Inflammatory macrophage treated with lipopolysaccharide for 4 hours (primary cell): ENCODE measurements at places on chromosomes 1 and 21.
A peak's percentile ranks its signal among the peaks of the same experiment; 100 is the strongest.

DNA sequence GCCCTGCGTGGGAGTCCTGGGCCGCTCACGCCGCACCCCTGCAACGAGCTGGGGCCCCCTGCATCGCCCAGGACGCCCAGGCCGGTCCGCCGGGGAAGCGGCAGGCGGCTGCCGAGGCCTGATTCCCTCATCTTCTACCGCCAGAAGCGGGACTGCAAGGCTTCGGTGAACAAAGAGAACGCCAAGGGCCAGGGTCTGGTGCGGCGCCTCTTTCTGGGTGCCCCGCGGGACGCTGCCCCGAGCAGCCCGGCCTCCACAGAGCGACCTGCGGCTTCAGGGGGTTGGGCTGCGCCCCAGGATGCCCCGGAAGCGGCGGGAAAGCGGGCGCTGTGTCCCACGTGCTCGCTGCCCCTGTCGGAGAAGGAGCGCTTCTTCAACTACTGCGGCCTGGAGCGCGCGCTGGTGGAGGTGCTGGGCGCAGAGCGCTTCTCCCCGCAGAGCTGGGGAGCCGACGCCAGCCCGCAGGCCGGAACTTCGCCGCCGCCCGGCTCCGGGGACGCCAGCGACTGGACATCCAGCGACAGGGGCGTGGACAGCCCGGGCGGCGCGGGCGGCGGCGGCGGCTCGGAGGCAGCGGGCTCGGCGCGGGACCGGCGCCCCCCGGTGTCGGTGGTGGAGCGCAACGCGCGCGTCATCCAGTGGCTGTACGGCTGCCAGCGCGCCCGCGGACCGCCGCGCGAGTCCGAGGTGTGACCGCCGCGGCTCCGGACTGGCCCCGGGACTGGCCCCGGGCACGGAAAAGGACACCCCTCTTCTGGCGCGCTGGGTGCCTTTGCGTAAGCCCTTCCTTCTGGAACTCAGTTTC lies 2.7 kb downstream of the FAM110D start:
- DNase-seq: peak; percentile 45

DNA sequence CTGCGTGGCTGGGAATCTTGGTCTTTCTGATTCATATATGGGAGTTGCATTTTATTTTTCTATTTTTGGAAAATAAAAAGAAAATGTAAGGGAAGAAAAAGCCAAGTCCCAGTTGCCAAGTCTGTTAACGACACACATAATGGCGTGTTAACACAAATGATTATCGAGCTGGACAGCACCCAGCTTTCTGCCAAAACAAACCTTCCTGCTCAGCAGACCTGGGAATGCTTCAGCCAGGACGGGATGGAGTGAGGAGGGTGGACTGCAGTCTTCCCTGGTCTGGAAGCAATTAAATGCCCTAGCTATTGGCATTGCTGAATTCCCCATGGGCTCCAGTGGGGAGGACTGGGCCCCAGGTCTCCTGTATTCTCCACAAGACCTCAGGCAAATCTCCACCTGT lies 184.2 kb upstream of the USP24 start:
- DNase-seq: no peak

DNA sequence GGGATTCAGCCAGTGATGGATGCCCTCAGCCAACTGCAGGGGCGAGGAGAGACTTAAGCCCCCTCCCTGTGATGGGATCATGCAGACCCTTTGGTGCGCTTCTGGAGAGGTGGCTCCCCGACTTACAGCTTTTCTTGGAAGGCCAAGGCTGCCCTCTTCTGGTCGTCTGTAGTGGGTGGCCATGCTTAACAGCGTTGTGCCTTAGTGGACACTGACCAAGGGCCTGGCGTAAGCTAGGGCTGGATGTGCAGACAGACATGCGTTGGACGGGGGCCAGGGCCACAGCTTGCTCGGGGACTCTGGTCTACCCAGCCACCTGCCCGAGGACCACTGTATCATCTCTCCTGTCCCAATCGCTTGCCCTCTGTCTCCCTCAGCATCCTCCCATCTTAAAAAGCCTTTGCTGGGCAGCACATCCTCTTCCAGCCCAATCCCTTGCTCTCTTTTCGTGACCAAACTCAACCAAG lies 5.5 kb downstream of the AZIN2 start:
- DNase-seq: peak; percentile 77

DNA sequence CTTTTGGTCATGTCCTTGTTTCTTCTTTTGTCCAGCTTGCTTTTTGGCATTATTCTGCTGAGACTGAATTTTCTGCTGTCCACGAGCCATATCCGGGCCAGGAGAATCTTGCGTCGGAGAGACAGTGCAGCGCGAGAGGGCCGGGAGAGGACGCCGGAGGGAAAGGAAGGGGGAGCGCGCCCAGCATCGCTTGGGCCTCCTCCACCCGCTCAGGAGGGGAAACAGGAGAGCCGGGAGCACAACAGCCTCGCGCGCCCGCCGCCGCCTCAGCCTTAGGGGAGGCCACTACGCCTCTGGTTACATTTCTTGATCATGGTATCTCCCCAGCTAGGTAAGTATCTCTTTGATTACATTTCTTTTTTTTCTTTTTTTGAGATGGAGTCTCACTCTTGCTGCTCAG lies 7.4 kb upstream of the DEGS1 start:
- no peak for DNase-seq

GRCh38 chr21:44085491-44086321 lies 21.5 kb upstream of the PWP2 start:
- no peak for DNase-seq

DNA sequence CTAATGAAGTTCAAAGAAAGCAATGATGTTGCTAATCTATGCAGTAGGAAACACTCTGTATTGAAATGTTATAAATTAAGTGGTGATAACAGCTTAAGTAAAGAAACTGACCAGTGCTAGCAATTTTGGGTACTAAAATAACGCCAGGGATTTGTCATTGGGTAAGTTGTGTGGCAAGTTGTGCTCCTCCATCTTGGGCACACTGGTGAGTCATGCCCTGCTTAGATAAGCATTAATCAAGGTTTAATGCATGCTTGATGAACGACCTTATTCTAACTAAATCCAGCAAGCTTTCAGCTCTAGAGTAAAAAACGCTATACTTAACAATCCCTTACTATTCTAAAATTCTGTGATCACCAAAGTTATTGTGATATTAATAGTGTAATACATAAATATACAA lies 25.2 kb downstream of the VAMP4 start:
- no peak for DNase-seq

GRCh38 chr1:232570007-232570406 lies 59.9 kb downstream of the SIPA1L2 start:
- no peak for DNase-seq

DNA sequence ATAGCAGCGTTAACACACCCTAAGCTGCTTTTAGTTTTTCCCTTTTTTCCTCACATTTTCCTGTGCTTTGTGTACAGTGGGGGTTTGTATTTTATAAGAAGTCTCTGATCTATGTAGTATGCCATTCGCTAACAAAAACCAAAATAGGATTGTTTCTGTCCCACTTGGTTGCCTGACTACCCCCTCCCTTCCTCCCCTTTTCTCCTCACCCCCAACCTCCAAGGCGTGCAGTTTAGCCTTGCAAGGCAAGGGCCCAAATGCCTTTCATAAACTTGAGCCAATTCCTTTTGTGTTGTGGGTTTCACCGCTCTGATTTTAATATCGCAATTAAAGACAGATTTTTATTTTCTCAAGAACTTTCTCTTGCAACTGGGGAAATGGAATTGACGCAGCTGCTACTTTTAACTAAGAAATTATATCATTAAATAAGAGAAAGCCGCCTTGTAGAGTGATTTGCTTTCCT lies 276.9 kb downstream of the TM2D1 start:
- DNase-seq: no peak

- DNase-seq: no peak
Observed at GRCh38 chr21:34648739-34649297, 20.0 kb upstream of the CLIC6 start.

DNA sequence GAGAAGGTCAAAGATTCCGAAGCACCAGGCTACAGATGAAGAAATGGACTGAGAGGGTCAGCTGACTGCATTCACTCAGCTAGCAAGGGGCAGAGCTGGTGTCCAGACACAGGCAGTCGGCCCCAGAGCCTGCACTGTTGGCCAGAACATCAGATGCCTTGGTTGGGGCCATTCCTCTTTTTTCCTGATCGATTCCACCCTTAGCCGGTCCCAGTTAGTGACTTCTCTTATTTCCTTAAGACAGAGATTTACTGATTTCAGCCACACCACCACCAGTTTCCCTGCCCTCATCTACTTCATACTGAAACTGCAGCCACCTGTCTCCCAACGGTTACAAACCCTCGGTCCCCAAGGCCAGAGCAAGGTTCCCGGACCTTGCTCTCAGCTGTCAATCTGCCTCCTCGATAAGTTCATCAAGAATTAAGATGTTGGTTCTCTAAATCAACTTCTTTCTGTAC lies 11.5 kb downstream of the CD58 start:
- DNase-seq: no peak

DNA sequence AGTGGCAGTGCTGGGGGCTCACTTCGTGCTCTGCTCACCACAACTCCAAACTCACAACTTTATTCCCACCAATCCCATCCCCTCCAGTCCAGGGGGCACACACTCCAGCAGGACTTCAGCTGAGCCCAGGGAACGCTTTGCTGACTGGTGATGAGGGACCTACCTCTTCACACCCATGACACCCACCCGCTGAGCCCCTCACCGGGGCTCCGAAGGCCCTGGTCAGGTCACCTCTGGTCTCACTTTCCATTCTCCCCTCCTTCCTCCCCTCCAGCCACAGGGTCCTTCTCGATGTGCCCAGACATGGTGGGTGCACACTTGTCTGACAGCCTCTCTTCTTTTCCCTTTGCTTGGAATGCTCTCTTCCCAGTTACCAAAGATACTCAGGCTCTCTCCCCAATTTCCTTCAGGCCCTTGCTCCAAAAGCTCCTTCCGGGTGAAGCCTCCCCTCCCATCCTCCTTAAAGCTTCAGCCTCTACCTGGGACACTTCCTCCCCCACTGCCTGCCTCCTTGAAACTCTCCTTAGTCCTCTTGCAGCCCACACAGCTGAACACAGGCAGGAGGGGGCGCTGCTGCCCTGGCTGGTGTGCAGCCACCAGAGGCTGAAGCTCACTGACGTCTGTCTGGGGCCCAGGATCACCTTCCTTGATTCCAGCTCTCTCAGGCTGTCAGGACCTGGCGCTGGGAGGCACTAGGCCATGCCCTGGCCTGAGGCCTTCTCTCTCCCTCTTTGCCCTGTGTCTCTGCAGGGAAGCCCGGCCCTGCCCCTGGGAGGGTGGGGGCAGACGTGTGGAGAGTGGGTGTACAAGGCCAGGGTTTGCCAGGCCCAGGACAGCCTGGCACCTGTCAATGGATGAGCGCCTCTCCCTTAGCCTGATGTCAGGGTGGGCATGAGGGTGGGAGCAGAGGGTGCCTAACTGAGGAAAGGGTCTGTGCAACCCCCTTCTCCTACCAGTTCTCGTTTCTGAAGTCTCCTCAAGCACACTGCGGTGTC lies 1.6 kb downstream of the KCNE1 start:
- DNase-seq: peak; percentile 81

- no peak for DNase-seq
Observed at GRCh38 chr21:46388206-46388880, 64.4 kb downstream of the PCNT start.

DNA sequence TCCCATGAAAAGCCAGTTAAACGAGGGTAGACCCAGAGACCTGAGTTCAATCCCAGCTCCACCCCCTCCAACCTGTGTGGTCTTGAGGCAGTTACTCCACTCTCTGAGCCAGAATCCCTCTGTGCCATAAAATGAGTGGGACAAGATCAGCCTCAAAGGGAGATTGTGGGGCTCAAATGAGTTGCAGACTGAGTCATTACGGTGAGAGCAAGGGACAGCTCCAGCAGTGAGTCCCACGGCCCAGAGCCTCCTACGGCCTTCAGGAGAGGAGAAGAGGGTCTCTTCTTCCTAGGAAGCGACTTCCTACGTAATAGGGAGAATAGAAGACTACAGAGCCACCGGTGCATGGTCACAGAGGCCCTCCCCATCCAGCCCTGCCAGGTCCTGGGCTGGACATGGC lies 6.7 kb upstream of the CAMK2N1 start:
- no peak for DNase-seq

DNA sequence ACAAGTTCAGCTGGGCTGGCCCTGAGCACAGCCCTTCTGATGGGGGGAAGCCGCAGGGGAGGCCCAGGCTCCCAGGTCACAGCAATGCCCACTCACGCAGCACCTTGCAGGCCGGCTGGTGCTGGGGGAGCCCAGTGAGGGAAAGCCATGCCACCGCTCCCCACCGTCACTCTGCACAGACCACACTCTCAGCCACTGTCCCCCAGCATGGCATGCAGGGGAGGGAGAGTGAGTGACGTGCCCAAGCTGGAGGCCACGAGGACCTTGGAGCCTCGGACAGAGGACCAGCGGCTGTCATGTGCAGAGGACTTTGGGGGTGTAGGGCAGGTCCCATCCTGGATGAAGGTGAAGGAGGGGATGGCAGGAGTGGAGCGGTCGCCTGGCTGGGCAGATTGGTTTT lies 25.1 kb downstream of the SLC45A1 start:
- no peak for DNase-seq

DNA sequence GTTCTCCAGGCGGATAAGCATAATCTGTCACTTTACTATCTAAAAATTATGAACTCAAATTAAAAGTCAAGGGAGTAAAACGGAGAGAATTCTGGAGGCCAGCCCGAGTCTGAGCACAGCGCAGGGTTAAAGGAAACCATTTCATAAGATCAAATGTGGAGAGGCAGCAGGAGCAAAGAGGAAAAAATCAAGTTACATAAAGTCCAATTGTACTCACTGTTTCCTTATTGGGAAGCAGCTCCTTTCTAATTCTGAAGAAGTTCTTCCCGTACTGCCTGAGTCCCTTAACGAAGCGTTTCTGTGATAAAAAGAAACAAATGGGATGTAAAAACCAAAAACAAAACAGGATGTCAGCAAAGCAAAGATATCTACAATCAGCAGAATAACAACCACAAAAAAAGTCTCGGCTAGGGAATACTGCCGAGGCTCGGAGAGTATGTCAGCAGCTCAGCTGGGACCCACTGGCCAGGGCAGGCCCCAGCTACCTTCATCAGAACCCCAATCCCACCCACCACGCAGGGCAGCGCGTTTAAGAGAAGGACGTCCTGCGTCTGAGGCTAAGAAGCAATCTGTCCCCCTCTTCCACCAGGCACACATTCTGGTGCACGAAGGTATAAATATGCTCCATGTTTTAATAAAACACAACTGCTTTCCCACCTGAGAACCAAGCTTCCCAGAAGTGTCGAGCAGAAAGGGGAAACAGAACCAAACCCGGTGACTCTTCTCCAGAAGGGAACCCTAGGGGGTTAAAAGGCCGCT lies 104.8 kb downstream of the SLC45A1 start:
- DNase-seq: peak; percentile 40

DNA sequence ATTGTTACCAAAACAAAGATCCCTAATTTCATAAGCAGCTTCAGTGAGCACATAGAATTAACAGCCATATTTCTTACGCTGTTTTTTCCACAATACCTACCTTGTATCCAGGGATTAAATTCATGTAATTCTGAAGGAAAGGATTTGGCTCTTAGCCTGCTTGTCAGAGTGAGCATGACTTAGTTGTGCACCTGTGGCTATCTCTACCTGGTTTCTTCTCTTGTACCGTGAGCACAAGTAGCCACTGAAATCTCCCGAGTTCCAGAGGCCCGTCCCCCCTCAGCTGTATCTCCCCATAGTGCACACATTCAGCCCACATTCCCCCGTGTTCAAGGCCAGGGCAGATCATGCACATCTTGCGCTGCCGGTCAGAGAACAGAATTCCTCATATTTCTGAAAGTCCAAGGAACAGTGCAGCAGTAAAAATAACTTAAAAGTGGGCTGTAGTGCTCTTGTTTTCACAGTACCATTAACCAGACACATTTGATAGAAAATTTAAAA lies 2.3 kb downstream of the TENT5C start:
- DNase-seq: no peak

GRCh38 chr1:86504137-86504479 lies 35.4 kb downstream of the CLCA1 start:
- no peak for DNase-seq

- no peak for DNase-seq
Observed at GRCh38 chr1:238501290-238501689, 610.6 kb upstream of the ZP4 start.
